Esophagus squamous epithelium (tissue), 5 donors: ENCODE measurements at places on chromosomes 5 and 9. TPM values are rescaled to one million over a fixed set of nuclear protein-coding genes. Genes with fewer than 3 reads are reported as not detected.

The F12 gene
- total RNA-seq = 22.7 TPM

The ANKRD18B gene
- 19.8 TPM for total RNA-seq

The PDZD2 gene
- 22.7 TPM for total RNA-seq

The OTP gene
- not detected for total RNA-seq

The OR1J2 gene
- not detected for total RNA-seq

The MRPL41 gene
- 32.2 TPM for total RNA-seq

The EIF4E1B gene
- total RNA-seq = not detected

DNA sequence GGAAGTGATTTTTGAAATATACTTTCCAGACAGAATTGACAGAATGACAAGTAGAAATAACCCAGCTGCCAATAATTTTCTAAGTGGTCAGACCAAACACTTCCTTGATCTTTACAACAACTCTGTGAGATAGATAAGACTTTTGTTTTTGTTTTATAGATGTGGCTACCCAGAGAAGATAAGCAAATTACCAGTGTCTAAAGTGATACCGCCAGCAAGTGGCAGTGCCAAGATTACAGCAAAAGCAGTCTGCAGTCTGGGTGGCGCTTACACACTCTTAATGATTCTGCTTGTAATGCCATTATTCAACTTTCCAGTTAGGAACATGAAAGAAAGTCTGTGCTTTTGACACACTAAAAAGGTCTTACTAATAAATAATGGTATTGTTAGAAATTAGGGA lies 92.1 kb downstream of the HCN1 start:
- DNase-seq = no peak

GRCh38 chr5:137791799-137792198 lies 37.6 kb upstream of the HNRNPA0 start:
- no peak for DNase-seq

- no peak for DNase-seq
Measured at GRCh38 chr5:6734243-6734700, 21.0 kb downstream of the TENT4A start.

DNA sequence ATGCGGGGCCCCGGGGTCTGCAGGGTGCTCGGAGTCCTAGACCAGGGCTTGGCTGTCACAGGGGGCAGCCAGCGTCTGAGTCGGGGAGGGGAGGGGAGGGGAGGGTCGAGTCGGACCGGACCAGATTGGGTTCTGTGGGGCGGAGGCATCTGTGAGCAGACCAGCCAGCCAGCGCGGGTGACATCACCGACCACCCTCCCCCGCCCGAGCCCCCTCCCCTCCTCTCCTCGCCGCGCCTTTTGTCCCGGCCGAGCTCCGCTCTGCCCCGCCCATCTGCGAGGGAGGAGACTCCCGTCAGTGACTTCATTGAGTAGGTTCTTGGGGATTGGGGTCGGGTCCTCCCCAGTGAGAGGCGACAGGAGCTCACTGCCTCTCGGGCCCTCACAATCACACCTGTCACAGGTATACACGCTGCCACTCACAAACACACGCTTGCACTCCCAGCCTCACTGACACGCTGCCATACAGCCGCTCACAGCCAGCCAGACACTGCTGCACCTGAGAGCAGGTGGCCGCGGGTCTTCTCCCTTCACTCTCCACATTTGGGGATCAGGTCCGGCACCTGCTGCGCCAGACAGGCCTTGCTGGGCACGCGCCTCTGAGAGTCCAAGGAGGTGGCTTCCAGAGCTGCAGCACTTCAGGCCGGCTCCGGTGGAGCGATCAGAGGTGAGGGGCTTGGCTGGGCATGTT lies 546 bp downstream of the DNAJB5 start:
- no peak for DNase-seq

- DNase-seq = no peak
Measured at GRCh38 chr5:102713278-102713677, 41.8 kb upstream of the PAM start.

DNA sequence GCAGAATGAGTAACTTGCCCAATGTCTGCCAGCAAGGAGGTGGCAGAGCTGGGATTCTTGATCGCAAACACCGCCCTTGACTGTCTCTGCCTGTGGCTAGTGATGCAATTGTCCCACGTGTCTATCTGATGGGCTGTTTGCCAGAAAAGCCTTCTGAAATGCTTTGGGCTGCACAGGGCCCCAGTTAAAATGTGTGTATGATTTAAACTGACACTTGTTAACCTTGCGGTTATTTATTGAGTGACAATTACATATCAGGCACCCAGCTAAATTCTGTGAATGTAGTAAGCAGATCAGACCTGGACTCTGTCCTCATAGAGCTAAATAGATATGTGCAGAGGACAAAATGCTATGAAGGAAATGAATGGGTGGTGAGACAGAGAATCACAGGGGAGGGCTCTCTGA lies 11.6 kb upstream of the IL12B start:
- no peak for DNase-seq

GRCh38 chr5:57338068-57338867 lies 144.3 kb downstream of the ACTBL2 start:
- DNase-seq = no peak

DNA sequence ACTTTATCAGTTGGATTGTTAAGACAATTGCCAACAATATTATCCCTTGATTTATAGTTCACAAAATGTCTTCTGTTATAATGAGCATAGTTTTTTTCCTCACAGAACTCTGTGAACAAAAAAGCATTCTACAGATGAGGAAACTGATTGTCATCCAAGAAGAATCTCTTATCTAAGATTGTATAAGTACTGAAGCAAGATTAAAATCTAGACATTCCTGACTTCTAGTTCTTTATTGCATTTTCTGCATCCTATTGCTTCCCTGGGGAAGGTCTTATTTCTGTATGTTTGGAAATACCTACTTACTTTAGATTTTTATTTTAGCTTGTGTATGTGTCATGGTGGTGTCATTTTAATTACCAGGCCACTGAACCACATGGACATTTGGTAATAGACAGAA lies 884.9 kb upstream of the WWC1 start:
- no peak for DNase-seq

DNA sequence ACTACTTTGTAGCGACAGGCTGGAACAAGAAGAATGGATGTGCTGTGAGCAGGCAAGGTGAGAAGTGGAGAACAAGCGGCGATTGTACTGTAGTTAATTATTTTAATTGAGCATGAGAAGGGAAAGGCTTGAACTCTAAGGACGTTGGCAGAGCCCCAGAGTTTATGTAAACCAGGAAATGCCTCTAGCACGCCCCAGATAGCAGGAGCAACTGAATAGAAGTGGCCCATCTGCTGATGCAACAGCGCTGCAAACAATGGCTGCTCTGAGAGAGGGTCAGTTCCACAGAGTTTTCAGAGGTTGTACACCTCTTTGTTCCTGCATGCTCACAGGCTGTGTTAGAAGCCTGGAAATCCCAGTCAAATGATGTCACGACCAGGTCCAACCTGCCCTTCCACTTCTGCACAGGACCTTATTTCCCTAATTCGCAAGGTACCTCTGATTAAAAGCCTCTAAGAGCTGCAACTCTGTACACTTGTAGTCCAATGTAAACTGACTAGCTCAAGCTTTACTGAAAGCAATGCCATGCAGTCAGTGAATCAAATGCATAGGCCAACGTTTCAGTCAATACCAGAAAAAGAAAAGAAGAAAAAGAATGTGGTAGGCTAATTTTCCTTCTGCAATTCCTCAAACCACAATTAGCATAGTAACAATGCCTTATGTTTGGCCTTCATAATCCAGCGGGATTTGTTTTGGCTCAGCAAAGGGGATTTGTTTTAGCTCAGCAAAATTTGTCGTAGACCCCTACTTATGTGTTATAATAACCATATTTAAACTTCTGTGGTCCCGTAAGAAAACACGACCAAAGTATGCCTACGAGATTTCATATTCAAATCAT lies 119.6 kb upstream of the RETREG1 start:
- DNase-seq = no peak

DNA sequence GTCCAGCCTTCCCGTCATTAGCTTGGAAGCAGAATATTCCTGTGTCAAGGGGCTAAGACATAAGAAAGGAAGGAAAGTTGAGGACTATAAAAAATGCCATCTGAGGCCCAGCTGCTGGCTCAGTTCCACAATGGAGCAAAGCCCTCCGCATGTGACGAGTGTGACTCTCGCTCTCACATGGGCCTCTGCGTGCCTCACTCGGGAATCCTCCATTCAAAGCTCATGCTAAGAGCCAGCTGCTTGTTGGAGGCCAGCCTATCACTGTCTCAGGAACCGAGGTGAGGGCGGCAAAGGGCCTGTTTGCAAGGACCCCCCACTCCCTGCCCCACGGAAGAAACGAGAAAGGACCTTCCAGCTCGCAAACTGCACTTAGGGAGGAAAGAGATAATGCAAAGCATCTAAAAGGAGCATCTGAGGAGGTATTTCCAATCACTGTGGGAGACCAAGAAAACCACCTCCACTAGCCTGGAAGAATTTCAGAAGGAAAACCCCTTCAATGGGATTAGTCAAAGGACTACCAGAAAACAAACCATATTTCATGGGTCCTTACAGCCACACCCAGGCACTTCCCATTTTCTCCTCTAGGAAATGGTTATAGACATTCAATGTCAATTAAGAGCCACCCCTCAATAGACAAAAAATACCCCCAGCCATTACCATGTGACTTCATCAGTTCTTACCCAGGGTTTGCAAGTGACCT lies 95.3 kb downstream of the PRRT1B start:
- no peak for DNase-seq

DNA sequence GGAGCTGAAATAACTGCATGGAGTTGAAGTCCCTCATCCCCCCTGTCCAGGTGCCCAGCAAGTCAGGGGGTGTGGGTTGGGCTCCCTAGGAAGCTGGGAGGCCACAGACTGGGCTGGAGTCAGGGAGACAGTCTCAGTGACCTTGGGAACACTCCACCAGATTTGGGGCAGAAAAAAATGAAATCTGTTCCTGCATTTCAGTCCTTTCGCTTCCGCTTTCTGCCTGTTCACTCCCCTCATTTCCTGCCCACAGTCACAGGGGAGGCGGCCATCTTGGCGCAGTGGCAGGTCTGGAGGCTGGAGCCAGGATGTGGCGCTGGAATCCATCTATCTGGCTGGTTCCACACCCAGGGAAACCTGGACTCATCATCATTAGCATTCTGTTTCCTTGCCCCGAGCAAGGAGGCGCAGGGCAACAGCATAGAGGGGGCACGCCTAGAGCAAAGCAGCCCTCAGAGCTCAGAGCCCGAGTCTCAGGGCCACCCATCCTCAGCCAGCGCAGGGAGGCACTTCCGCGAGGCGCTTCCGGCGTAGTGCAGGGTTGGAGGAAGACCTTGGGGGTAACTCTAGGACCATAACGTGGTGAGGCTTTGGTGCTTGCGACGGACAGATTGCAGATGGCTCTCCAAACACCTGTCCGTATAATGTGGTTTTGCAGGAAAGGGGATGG lies 86.2 kb upstream of the HSPA9 start:
- no peak for DNase-seq
